Urinary bladder (tissue), 4 donors: ENCODE measurements at places on chromosomes 3 and 15.

DNA sequence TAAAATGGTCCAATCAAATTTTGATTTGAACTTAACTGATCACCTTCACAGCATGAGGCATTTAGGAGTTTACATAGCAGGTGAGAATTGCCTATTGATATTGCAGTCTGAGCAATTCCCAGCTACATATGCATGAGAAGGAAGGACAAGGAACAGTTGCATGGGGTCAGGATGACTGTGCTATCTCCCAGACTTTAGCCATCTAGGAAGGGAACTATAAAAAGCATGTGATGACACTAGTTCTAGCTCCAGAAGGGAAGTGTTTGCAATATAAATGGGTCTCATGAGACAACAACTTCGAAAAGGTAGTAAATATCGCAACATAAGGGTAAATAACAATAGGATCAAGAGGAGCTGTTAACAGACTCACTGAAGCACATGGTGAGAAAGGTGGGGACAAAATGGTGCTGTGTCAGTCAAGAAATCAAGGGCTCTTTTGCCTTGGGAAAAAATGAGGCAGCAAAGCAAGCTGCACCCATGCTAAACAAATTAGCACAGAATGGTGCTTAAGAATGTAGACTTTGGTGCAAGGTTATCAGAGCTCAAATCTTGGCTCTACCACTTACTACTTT, 90.4 kb upstream of the SLC2A2 start:
- DNase-seq = no peak

DNA sequence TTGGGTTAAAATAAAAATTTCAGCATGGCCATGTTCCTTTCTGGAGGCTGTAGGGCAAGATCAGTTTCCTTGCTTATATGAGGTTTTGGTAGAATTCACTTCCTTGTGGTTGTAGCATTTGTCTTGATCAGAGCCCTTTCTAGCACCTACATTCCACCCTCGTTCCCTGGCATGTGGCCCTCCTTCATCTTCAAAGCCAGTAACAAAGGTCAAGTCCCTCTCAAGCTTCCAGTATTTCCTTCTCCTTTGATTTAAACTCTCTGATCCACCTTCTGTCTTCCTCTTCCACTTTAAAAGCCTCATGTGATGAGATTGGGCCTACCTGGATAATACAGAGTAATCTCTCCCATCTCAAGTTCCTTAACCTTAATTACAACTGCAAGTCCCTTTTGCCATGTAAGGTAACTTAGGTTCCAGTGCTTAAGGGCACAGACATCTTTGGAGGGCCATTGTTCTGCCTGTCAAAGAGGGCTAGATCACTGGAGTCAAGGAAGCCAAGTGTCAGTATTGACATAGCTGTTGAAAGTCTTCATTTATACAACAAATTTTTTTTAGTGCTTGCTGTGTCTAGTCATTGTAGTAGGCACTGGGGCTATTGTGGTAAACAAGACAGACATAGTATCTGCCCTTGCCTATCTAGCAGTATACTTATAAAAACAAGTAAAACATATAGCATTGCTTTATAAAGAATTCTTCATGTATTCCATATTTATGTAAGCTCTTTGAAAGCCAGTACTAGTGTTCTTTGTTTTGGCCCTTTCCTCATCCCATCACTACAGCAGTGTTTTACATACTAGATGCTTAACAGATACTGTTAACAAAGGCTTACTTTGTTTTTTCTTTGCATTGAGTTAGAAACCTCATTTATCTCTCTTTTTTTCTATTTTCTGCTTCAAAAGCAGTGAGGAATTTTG, 40.7 kb downstream of the GLCE start:
- DNase-seq = no peak

DNA sequence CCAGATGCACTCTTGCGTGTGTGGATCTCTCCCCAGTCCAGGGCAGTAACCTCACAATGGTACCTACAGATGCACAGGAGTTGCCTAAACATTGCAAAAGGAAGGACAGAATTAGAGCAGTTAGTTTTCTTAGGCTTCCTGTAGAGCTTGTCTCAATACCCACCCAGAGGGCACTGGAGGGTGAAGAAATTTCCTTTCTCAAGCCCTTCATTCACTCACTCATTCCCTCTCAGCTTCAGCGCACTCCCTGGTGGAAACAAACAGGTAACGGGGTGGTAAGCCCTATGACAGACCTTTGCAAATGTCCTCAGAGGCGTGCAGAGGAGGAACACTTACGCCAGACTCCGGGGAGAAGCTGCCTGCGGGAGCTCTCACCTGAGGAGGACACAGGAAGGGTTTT, 267.4 kb upstream of the HES1 start:
- no peak for DNase-seq

DNA sequence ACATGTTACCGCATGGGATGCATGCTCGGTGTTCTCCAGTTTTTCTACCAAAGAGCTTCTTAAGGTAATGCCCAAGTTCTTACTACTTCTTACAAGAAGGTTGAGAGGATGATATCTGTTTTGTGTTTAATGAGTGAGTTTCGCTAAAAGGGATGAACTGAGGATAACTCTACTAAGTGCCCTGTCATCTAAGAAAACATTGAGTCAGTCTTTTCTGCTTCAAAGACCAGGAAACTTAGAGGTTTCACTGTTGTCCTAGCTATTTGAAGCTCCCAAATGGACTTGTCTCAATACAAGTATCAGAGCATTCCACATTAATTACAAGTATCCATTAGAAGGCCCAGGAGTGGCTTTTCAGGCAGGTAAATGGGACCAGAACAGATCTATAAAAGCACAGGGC, 296.2 kb downstream of the KBTBD8 start:
- DNase-seq = no peak

DNA sequence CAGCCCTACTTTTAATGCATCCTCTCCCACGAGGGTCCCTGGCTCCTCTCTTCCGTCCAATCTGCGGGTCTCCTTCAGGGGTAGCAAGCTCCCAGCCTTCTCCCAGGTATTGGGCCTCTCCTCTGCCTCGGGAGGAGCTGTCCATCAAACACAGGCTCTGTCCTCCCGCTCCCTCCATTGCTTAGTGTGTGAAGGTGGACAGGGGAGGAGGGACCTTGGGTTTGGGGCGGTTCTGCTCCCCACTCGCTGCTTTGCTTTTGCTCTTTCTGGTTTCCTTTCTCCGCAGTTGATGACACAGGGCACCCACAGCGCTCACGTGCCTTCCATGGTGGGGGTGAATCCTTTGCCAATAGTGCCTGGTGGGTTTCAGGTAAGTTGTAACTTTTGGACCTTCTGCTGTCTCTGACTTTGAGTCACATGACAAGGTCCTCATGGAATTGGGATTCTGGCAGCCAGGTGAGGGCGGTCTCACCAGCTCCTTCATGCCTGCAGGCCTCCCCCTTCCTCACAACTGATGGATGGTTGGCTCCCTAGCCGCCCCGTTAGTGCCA, 18.9 kb downstream of the MUC20 start:
- no peak for DNase-seq

GRCh38 chr3:115999613-116000012, 376.3 kb downstream of the GAP43 start:
- no peak for DNase-seq

DNA sequence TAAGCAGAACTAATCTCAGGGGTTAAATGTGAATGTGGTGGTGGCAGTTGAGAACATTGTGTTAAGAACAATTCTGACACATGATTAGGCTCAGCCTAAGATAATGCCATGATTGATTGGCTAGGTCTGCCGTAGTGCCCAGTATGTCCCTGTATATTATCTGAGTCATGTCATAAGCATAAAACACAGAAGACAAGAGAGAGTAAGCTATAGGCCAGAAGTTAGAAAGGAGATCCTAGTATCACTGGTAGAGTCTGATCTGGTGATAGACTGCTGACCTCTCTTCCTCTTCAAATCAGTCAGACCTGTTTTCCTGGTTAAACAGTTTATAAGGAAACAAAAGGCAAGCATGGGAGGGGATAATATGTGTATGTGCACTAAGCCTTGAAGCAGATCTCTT, 30.1 kb upstream of the ATP8B4 start:
- DNase-seq = no peak

GRCh38 chr3:149844091-149844490, 31.1 kb downstream of the RNF13 start:
- no peak for DNase-seq

DNA sequence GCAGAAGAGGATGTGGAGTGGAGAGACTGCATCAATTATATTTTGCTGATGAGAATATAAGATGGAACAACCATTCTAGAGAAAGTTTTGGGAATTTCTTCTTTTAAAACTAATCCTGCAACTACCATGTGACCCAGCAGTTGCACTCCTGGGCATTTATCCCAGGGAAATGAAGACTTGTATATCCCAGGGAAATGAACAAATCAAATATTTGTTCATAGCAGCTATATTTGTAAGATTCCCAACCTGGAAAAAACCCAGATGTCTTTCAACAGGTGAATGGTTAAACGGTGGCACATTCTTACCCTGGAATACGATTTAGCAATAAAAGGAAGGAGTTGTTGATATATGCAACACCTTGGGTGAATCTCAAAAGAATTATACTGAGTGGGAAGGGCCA, 385.3 kb upstream of the TPRG1 start:
- DNase-seq = no peak

DNA sequence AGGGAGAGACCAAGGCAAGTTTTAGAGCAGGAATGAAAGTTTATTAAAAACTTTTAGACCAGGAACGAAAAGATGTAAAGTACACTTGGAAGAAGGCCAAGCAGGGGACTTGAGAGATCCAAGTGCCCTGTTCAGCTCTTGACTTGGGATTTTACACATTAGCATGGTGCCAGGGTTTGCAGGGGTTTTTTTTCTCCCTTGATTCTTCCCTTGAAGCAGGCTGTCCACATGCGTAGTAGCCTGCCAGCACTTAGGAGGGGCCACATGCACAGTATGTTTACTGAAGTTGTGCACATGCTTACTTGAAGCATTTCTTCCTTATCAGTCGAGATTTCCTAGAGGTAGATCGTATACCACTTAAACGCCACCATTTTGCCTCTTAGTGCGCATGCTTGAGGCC, 277.5 kb upstream of the AGTR1 start:
- DNase-seq = no peak

- peak; percentile 97 for DNase-seq
Measured at GRCh38 chr15:74545776-74546656, 5.0 kb downstream of the ARID3B start.

DNA sequence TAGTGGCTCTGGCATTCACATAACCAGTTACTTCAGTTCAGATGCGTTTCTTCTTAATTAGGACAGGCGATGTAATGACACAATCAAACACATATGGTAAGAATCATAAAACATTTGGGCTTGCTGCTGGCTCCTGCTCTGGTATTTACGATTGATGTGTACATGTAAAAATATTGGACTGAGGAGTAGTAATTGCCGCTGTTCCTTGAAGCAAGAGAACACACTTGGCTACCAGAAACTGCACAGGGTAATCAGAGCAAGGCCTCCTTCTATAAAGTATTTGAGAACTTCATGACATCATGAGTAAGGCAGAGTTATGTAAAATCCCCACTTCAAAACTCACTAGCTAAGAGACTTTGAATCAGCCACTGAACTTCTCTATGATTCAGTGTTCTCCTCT, 158.1 kb downstream of the SSR3 start:
- DNase-seq = no peak

DNA sequence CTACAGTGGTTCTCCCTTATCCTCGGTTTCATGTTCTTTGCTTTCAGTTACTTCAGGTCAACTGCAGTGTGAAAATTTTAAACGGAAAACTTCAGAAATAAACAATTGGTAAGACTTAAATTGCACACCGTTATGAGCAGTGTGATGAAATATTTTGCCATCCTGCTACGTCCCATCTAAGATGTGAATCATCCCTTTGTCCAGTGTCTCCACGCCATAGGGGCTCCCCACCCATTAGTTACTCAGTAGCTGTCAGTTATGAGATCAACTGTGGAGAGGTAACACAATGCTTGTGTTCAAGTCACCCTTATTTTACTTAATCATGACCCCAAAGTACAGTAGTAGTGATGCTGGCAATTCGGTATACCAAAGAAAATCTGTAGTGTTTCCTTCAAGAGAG, 47.4 kb downstream of the TJP1 start:
- DNase-seq = no peak

GRCh38 chr3:52444860-52445793, at the start of gene SEMA3G:
Gene SEMA3G (minus strand): TSS chr3:52445103. CDS start chr3:52445027, 76 bp downstream.
- DNase-seq = no peak

DNA sequence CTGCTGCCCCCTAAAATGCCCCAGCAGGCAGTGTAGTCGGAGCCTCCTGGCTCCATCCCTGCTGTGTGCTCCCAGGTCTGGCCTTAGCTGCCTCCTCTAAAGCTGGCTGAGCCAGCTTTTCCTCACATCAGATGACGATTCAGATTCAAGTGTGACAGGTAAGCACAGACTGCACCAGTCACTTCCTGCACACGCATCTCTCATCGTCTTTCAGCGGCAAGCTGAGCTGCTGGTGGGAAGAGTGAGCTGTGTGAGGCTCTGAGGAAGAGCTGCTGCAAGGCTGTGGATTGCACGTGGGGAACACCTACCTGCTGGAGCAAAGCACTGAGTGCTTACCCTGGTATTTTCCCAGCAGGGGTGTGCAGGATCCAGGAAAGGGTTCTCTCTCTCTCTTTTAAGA, 88.4 kb upstream of the RPL32 start:
- no peak for DNase-seq

- no peak for DNase-seq
Measured at GRCh38 chr15:76176487-76177085, 116.8 kb downstream of the TMEM266 start.

GRCh38 chr3:107432646-107433045, 55.4 kb downstream of the CCDC54 start:
- DNase-seq = no peak

DNA sequence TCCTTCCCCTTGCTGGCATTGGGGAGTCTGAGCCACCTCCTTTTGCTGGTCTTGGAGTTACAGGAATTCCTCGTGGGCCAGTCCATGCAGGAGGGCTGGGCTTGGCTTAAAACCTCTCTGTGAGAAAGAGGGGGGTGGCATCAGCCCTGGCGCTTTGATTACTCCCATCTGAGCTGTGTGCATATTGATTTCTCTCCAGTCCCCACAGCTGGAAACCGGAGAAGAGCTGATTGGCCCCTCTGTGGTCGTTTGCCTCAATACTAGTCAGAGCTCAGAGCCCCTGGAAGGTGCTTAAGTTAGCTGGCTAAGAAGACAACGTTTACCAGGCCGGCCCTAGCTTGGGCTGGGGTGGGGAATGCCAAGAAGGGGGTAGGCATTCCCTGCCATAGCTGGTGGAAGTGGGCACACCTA, 4.0 kb upstream of the RASGRF1 start:
- no peak for DNase-seq

DNA sequence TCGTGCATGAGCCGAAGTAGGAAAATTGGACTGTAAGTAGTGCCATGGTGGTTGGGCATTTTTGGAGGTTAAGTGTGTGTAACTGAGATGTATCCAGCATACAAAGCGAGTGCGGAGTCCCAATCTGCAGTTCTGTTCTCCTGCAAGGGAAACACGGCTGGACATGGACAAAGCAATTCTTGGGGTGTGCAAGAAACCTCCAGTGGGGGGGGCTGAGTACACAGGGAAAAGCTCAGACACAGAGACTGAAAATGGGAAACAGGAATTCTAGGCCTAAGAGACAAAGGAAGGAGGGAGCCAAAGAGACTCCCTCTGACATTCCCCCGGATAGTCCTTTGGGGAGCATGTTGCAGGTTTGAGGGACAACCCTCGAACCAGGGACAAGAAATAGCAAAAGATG, 83.2 kb upstream of the PLSCR4 start:
- DNase-seq = no peak

GRCh38 chr3:64685800-64686445, 1.9 kb downstream of the ADAMTS9 start:
- DNase-seq = peak; percentile 91

- no peak for DNase-seq
Measured at GRCh38 chr3:197496746-197497125, 59.0 kb downstream of the BDH1 start.
